ENCODE measurements at places on chromosomes 4 and X.

DNA sequence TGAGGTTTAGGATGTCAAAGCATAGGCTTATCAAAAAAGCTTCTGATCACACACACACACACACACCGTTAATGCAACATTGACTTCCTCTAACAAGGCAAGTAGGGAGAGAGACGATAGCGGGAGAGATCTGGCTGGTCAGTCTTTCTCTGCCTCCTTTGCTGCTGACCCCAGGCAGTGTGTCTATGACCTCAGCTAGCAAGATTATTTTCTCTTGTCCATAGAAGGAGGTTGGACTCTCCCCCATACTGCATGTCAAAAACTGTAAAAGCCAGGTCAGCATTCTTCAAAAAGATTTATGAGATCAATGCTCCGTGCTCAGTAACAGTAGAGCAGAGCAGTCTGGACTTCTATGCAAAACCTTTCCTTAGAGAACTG is 63.5 kb upstream of the PGM2 start:
- no peak for DNase-seq

GRCh38 chr4:20297783-20298182 is 46.1 kb downstream of the SLIT2 start:
- DNase-seq = no peak

DNA sequence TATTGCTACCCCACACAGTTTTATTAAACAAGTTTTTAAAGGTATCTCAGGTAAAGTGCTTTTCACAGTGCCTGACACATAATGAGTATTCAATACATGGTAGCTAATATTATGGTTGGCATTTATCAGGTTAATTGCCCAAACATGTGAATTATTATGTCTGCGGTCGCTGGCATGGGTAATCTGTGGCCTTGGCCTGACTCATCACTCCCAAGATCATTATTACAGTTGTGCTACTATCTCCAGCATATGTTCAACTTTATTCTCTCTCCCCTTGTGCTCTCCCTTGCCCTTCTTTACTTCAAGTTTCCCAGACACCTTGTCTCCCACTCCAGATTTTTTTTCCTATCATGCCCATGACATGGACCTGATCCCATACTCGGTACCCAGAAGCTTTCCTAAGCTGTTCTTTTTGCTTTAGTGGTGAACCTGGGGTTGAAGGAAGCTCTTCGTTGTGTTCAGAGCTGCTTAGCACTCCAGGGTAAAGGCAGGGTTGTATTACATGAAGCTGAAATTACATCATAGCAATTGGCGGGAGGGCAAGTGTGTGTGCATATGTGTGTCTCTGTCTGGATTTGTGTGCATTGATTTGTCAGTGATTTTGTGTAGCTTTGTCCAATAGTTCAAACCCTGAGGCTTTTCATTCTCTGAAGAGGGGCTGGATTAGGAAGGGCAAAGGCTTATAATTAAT is 176.5 kb upstream of the NRK start:
- no peak for DNase-seq

- DNase-seq = no peak
These were observed 23.6 kb upstream of the GPR78 start for GRCh38 chr4:8556341-8557150.

DNA sequence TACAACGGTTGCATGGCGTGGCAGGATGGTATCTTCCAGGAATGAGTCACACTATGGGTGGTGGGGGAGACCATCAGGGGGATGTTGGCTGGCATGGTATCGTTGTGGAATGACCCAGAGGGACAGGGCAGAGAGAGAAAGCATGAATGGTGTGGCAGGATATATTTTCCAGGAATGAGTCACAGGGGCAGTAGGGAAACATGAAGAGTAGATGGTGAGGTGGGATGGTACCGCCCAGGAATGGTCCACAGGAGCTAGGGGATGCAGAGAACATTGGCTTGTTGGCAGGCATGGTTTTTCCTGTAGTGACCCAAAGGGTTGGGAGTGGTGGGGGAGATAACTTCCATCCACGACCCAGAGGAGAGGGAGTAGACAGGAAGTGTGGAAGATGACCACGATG is 62.4 kb downstream of the MAOA start:
- no peak for DNase-seq

GRCh38 chr4:6235901-6236640 is 33.6 kb upstream of the WFS1 start:
- DNase-seq = no peak

- no peak for DNase-seq
These were observed 836.6 kb upstream of the PCDH10 start for GRCh38 chr4:132312521-132312920.

- no peak for DNase-seq
These were observed 20.9 kb upstream of the AMELX start for GRCh38 chrX:11272290-11272689.

- no peak for DNase-seq
These were observed 59.6 kb downstream of the NFKB1 start for GRCh38 chr4:102560571-102561341.
